ENCODE measurements at places on chromosomes 12 and 14.
A peak's percentile ranks its signal among the peaks of the same experiment; 100 is the strongest.

GRCh38 chr14:39315859-39316444, 82.2 kb downstream of the MIA2 start:
- DNase-seq: no peak

- peak; percentile 64 for DNase-seq
These were observed 586.3 kb downstream of the LRFN5 start for GRCh38 chr14:42192738-42193653.

DNA sequence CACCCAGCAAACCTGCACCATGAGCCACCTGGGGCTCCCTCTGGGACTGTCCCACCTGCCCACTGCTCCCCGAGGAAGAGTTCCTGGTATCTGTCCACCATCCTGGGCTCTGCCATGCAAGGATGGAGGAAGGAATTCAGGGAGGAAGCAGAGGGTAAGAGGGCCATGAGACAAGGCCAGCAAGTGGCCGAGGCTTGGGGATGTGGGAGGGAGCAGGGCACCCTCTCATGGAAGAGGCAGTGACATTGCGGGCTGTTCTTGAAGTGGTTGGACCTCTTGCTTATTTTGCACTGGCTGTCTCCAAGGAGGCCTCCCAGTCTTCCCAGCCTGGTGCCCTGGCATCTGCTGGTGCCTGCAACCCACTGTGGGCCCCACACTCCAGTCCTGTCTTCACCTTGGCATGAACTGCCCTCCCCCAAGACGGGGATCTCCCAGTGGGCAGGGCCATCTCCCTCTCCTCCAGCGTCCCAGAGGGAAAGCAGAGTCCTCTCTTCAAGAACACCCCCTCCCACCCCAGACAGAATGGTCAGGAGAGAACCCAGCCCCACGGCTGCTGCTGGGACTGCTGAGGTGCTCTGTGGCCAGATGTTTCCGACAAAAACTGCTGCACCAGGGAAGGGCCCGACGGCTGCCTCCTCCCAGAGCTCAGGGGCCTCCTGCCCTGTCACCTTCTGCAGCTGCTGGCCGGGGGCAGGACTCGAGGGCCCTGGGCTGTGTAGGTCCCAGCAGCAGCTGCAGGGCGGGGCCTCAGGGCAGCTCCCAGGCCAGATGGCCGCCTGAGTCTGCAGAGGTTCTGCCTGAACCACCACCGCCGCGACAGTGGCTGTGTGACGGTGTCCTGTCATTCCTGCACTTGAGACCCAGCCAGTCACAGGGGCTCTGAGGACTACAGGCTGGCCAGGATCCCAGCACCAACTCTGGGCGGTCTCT, 1.8 kb upstream of the AKT1 start:
- DNase-seq: no peak

GRCh38 chr14:32985866-32986265, 47.2 kb downstream of the NPAS3 start:
- no peak for DNase-seq

- no peak for DNase-seq
These were observed 48.5 kb downstream of the TSPAN9 start for GRCh38 chr12:3125674-3126073.

DNA sequence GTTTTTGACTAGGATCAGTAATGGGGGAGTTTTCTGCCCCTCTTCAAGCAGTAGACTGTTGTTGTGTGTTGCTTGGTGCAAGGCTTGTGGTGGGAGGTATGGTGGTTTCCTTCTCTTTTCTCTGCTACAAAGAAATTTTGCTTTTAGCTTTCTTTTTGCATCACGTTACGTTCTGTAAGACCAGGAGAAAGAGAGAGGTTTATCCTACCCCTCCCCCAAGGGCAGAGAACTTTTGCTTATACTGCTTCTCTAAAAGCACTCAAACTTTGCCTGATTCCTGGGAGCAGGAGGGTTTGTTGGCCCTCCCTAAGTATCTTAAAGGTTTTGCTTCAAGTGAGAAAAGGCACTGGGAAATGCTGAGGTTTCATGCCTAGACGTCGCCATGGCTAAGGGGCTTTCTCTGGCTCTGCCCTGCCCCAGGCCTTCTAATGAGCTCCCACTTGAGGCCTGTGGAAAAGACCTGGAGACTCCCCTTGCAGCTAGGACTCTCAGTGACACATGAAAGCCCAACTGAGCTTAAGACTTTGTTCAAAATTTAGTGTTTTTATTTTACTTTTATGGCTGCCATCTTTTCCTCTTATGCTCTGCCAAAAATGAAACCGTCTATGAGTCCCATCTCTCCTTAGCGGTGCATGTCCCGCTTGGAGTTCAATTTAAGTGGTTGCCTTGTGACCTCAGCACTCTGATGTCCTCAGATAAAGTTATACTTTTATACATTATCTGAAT, 49.2 kb downstream of the EIF2S3B start:
- DNase-seq: no peak

Data from DMS 273 treated with DMSO at 0.1 percent for 48 hours (cell line).